ENCODE measurements at places on chromosomes 3 and 15. TPM values are rescaled to one million over a fixed set of nuclear protein-coding genes. Genes with fewer than 3 reads are reported as not detected.

DNA sequence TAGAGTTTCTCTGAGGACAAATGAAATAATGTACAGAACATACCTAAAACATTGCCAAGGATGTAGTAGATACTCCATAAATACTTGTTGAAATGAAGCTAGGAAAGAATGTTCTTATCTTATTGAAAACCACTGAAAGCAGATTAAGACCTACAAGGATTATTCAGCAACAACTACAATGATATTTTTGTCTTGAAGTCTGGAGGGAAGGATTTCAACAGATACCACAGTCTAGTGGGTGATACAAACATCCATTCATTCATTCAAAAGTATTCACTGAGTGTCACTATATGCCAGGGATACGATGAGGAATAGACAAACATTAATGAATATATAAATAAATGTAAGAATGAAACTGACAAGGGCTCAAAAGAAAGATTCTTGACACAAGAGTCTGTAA lies 74.7 kb upstream of the THBS1 start:
- H3K36me3 ChIP-seq: no peaks in the 10 kb centered on the region
- H3K27me3 ChIP-seq: peaks cover 13% of the 10 kb centered on the region
- DNase-seq: no peak
- H3K27ac ChIP-seq: no peak overlapping the region
- no peak overlapping the region for H3K4me3 ChIP-seq

The TM4SF4 gene
- total RNA-seq: not detected

The MELTF gene
- total RNA-seq: 6.0 TPM

The TMEM207 gene
- not detected for total RNA-seq
